ENCODE measurements at places on chromosomes 7 and 10.

GRCh38 chr7:20795881-20796280 is 9.2 kb upstream of the SP8 start:
- no peak for DNase-seq

DNA sequence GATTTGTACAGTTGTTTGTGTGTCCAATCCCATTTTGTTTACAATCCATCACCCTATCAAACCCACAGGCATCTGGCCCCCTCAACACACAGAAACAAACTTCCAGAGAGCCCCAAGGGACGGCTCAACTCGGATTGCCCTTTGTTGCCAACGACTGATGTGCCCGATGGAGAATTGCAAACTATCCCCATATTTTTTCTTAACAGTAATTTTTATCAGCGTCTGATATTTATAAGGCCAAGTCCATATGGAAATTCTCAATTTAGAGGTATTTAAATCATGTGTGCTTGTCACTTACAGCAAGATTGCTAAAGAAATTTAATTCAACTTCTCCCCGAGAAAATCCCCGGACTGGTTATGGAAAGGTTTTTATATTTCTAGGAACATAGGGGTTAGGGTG is 113.9 kb upstream of the NPS start:
- no peak for DNase-seq

DNA sequence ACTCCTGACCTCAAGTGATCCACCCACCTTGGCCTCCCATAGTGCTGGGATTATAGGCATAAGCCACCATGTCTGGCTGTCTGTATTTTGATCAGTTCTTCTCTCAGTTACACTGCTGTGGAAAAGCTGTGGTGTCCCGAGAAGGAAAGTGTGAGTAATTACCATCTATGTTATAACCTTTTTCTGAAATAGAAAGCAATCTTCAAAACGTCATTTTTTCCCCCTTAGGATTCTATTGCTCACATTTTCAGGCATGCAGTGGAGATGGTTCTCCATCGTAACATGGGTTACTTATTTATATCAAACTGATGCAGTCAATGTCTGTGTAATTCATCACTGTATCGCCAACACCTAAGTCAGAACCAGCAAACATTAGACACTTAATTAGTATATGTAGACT is 103.5 kb upstream of the FAM3C start:
- DNase-seq = peak; percentile 4

DNA sequence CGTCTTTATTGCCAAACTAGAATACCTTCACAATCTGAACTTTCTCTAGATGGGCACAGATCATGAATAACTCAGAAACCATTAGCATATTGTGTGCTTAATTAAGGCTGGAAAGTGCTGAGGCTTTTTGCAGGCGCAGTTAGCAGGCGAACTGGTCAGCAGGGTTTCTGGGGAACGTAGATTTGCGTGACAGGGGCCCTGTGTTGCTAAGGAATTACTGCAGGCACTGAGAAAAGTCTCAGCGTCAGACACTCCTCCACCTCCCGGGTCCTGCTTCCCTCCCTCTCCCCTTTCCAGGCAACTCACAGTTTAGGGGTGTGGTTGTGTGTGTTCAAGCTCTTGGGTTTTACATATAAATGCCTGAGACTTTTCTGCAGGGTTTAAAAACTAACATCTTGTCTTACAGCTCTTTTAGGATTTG is 2.2 kb downstream of the MAP3K8 start:
- no peak for DNase-seq

DNA sequence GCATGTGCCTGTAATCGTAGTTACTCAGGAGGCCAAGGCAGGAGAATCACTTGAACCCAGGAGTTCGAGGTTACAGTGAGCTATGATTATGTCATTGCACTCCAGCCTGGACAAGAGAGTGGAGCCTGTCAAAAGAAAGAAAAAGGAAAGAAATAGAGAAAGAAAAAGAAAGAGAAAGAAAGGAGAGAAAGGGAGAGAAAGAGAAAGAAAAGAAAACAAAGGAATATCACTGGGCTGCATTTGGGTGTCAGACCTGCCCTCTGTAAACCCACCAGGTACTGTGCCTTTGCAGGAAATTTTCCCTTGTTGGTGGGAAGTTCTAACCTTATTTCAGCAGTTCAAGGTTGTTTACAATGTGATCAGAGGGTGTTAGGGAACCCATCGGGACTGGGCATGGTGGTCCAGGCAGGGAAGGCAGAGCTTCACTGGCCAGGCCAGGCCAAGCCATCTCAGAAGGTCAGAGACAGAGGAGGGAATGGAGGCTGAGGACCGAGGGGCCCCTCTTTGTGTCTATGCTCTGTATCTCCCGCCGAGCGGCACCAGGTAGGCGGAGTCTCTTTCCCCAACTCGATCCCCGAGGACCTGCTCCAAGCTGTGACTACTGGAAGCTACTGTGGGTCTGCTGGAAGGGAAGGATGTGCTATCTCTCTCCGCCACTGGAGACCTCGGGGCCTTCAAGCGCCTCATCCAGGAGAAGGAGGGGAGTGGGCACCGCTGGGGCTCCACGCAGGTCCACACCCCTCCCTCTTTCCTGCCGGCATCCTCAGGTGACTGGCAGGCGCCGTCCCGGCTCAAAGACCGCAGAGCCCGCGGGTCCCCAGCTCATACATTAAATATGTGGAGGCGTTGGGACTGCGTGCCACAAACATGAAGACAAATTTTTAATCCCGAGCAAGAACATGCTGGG is 15.2 kb upstream of the KAZALD1 start:
- no peak for DNase-seq

DNA sequence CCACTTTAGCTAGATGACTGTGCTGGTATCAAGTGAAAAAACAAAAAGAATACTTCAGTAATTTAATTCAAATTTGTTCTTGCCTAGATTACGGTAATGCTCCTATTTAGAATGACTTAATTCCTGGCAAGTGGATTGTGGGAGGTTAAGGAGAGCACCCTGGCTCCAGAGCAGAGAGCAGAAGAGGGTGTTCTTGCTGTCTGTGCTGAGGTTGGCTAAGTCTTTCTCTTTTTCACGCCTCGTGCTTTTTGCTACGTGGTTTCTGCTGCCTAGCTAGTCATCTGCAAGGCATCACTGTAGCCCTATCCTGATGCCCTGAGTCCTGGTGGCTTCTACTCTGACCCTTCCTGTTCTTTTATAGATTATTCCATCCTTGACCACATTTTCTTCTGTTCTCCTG is 101.4 kb downstream of the INSYN2A start:
- DNase-seq = no peak

DNA sequence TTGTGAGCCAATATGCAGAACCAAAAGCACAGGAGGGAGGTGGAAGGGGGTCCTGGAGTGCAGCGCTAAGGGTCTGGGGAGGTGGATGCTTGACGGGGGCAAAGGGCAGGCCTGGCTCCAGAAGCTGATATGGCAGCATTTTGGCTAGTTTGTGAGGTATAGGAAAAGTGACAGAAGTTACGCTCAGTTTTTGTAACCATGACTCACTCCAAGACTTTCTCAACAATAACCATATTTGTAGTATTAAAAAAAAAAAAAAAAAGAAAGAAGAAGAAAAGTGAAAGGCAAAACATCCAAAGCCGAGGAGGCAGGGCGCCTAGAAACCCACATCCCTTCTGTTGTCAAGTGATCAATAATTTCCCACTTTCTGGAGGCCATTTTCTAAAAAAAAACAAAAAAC is 92.3 kb downstream of the RNF216 start:
- no peak for DNase-seq

DNA sequence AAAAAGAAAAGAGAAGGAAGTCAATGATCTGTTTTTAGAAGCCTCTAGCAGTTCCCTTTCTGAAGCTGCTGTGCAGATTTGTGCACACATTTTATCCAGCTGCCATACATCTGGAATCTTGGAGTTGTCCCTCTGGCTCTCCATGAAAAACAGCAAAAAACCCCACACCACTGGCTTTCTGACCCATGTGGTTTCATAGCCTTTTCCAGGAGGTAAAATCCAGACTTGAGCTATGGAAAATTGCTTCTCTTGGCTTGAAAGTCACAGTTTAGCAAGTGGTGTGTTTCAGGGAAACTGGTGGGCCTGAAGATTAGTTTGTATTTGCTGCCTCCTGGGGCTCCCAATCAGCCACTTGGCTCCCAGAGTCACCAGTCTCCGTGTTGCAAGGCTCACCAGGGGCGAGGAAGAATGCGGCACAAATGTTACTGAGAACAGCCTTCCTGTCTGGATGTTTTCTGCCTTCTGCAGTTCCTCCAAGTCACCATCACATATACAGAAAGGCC is 50.1 kb upstream of the ADRB1 start:
- DNase-seq = no peak

DNA sequence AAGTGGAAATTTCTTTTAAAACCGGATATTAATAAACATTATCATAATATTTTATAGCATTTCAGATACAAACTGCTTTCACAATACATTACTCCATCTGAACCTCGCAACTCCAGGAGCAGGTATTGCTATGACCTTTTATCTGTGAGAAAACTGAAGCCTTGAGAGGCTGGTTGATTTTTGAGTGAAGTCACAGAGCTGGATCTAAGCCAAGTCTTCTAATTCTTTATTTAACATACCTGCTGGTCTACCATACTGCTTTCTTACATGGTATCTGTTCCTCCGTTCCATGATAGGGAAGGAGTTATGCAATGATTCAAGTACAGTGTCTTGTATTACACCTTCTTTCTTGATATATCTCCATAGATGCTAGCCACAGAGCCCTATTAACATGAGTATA is 37.4 kb upstream of the ITGB8 start:
- no peak for DNase-seq

- no peak for DNase-seq
Observed at GRCh38 chr10:116437076-116437692, 9.5 kb downstream of the PNLIPRP3 start.

DNA sequence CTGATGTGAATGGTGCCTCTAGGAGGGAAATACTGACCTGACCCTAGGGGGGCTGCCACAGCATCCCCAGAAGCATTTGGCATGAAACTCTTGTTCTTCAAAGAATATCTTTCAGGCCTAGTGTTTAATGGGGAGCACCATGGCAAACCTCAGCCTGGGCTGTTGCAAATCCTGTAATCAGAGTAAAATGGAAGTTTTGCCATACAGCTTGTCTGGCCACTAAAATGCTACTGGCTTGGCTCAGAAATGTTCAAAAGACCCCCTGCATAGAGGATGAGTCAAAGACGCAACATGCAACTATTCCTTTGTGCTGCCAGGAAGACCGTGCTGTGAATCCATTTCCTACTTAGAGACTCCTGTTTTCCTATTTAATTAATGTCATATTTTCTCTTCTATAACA is 26.7 kb downstream of the HECW1 start:
- no peak for DNase-seq

DNA sequence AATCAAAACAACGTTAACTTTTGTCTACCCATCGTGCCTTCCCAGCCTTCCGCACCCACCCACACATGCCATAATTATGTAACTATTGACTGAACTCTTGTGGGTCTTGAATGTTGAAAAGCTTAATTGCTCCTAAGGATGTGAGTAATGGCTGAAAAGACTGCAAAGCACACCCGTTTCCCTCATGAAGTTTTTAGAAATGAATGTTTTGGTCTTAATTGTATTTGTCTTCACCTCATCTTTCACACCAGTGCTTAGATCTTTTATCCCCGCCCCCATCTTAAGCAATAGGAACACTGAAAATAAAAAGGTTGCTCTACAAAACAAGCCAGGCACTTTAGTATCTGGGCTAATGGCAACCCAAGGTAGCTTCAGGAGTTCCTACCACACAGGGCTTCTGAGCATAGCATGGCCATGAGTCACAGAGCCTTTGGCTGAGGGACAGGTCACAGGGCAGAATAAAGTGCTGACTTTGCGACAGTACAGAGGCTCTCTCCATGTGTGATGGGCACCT is 690.5 kb downstream of the PARD3 start:
- no peak for DNase-seq

- no peak for DNase-seq
Observed at GRCh38 chr7:2521952-2522591, 2.5 kb downstream of the LFNG start.

Data from activated CD8-positive, alpha-beta memory T cell treated with anti-CD3 and anti-CD28 coated beads for 48 hours (primary cell).